Activated CD8-positive, alpha-beta T cell treated with anti-CD3 and anti-CD28 coated beads, Interleukin-2, amount 10 ng/mL, durations not matched to agents 7 days and 5 days (primary cell): ENCODE measurements at places on chromosomes 16 and 17.
A peak's percentile ranks its signal among the peaks of the same experiment; 100 is the strongest.

GRCh38 chr16:68367030-68367429, 56.2 kb downstream of the PRMT7 start:
- DNase-seq = peak; percentile 74

DNA sequence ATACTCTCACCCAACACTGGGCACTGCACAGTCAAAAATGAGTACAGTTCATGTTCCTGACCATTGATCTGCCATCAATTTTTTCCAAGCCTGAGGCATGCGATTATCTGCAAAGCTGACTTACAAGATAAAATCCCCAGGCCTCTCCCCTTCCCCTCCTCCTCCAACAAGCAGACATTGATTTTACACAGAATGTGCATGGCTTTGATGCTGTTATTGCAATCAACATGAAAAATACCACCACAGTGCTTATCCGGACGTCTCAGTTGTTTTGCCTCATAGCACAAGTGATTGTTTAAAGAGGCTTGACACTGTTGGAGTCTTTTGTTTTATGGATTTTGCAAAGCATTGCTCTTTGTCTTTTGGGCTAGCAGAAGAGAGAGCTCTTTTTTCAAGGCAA, 163.8 kb downstream of the TOX3 start:
- no peak for DNase-seq

- no peak for DNase-seq
Measured at GRCh38 chr16:30813821-30814189, 26.8 kb upstream of the ZNF629 start.

DNA sequence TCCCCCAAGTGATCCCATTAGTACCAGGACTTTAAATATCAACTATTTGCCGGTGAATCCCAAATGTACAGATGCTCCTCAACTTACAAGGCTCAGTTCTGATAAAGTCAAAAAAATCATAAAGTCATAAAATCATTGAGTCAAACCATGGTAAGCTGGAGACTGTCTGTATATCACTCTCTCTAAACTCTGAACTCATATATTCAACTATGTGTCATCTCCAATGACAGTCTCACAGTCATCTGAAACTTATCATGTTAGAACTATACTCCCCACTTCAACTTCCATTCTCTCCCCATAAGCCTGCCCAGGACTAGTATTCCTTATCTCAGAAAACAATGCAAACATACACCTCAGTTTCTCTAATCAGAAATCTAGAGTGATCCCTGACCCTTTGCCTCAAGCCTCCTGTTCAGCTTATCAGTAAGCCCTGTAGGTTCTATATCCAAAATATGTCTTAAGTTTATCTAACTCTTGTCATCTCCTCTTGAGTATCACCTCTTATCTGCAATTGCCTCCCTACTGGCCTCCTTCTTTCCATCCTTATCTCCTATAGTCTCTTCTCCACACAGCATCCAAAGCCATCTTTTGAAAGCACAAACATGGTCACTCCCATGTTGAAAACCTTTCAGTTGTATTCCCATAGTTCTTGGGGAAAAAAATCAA, 55.0 kb downstream of the SSH2 start:
- DNase-seq = no peak

DNA sequence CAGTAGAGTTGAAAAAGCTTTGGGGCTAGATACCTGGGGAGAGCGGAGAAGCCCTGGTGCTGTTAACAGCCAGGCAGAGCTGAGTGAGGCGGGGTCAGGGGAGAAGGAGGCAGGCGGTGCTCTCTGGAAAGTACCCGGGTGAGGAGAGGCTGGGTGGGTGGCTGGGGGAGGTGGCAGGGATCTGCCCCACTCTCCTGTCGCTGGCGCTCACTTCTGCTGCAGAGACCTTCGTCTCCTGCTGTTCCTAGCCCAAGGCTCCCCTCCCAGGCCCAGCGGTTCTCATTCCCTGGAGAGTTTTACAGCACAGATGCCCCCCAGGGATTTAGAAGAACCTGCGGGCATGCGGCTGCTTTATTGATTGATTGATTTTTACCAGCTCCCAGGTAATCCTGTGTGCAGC, 302.8 kb downstream of the IRF8 start:
- no peak for DNase-seq

- DNase-seq = peak; percentile 76
Measured at GRCh38 chr16:23836404-23837311, 875 bp downstream of the PRKCB start.

GRCh38 chr16:86459266-86459665, 51.1 kb upstream of the FOXF1 start:
- no peak for DNase-seq

GRCh38 chr17:66702106-66702936, 132.6 kb upstream of the CACNG5 start:
- DNase-seq = no peak

DNA sequence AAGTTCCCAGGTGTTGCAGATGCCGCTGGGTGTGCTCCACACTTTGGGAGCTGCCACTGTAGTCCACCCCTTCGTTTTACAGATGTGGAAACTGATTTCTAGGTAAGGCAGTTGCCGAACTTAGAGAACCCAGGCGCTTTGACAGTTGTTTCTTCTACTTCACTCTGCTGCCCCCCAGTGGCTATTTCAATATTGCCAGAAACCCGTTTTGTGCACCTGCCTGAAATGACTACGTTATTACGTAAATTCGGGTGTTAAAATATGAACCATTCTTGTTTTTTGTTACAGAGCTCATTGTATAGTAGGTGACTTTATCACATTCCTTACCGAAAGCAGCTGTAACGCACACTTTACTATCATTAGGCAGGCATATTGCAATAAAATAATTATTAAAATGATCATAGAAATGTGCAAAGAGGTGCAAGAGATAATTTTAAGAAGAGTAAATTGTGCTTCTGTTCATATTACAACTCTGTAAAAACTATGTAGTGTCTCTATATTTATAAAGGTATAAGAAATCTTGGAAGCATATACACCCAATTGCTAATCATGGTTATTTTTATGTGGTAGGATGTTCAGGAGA, 44.9 kb downstream of the OTOA start:
- DNase-seq = peak; percentile 92
